ENCODE measurements at places on chromosomes 11 and 22.

GRCh38 chr11:95790933-95791708 is 823 bp downstream of the CEP57 start:
- peak; percentile 61 for DNase-seq

DNA sequence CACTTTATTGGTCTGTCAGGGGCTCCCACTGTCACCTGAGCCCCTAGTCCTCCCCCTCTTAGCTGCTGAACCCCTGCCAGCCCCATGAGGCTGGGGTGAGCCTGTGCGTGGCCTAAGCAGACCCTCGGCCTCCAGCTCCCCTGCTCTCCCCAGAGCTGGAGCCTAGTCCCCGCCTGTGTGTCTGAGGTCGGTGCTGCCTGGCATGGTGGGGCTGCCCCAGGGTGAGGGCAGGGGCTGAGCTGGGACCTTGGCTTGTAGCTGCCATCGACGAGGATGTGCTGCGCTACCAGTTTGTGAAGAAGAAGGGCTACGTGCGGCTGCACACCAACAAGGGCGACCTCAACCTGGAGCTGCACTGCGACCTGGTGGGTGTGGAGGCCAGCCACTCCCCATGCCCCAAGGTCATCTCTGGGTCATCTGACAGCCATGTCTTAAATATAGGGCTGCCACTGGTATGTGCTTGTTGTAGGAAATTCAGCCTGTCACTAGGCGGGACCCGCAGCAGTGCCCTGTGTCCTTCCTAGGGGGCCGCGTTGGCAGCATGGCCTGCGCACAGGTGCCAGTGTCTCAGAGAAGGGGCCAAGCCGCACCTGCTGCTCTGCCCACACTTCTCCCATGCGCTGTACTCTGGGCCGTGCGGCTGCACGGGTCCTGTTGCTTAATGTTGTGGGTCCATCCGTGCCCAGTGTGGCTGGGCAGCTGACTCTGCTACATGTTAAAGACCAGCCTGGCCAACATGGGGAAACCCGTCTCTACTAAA is 21.0 kb downstream of the PPIL2 start:
- no peak for DNase-seq

DNA sequence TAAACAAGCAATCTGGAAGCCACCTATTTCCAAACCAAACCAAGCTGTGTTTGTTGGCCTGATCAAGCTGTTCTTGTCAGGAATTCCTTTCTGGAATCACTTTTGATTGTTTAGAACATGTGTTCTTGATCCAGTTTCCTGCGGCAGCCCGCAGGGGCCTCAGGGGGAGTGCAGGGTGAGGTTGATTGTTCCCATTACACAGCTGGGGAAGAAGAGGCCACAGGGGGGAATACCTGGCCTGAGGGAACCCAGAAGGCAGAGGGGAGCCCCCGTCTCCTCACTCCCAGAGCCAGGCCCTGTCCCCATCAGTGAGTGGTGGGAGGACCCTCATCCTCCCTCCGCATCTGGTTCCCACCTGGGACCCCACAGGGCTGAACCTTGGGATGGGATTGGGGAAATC is 4.2 kb downstream of the MRGPRD start:
- peak; percentile 64 for DNase-seq

DNA sequence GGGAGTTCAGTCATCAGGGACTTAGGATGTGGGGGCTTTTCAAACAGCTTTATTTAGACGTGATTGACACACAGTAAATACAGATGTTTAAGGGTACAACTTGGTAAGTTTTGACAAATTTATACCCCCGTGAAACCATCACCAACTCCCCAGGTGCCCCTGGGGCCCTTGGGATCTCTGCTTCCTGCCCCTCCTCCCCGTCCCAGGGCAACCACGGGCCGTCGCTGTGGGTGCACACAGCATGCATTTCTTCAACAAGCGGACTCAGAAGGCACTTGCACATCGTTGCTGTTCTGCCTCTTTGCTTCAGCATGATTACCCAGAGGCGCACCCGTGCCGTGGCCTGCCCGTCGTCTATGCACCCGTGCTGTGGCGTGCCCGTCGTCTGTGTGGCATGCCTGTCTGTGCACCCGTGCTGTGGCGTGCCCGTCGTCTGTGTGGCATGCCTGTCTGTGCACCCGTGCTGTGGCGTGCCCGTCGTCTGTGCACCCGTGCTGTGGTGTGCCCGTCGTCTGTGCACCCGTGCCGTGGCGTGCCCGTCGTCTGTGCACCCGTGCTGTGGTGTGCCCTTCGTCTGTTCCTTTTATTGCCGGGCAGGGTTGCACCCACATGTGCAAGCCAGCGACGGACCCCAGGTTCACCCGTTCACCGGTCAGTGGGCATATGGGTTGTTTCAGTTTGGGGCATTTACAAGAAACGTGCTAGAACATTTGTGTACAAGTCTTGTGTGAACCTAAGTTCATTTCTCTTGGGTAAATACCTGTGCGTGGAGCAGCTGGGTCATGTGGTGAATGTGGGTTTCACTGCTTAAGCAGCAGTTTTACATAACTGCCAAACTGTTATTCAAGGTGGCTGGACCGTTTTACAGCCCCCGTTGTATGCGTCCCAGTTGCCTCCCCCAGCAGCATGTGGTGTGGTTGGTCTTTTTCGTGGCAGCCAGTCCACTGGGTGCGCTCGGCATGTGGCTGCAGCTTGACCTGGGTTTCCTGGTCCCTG is 8.3 kb downstream of the CD81 start:
- no peak for DNase-seq

- peak; percentile 82 for DNase-seq
Observed at GRCh38 chr22:20418211-20418788, 19.3 kb downstream of the SCARF2 start.

- peak; percentile 14 for DNase-seq
Observed at GRCh38 chr22:27580311-27580897, 221.2 kb downstream of the MN1 start.

DNA sequence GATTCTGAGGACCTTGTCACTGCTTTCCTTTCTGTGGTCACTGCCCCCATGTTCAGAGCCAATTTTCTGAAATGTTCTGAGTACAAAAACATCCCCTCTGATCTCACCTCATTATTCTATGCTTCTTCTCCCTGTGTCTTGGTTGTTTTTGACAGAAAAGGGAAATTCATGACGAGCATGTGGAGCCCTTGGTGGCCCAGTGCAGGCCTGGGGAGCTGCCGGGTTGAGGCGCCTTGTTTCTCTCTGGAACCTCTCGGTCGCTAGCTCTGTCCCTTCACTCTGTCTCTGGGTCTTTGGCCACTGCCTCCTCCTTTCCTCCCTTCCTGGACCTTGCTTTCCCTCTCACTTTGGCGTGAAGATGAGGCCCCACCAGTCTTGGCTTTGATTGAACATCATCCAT is 63.0 kb upstream of the THY1 start:
- DNase-seq, result no peak

DNA sequence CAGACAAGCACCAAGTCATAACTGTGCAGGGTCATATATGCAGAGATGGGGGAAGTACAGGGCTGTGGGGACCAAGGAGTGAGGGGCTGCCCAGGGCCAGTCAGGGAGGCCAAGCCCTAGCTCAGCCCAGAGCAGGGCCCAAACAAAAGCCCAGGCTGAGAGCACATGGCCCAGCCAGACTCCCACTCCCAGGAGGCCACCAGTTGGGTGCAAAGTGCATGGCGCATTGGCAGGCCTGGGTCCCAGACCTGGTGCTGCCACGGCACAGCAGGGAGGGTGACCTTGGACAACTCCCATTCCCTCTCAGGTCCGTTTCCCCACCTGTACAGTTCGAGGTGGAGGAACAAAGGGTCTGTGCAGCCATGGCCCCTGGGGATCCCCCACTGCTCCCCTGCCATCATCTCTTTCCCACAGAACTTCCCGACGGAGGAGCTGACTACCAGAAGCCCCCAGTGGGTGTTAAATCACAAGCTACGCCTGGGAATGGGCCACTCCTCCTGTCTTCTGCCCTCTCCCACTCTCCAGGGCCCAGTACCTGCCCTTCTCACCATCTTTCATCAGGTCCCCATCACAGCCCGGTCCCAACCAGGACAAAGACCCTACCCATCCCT is 608 bp downstream of the NIPSNAP1 start:
- no peak for DNase-seq
